Foreskin melanocyte (primary cell): ENCODE measurements at places on chromosomes 13 and 19.

- DNase-seq = no peak
Measured at GRCh38 chr19:18881491-18881890, 14.5 kb downstream of the CERS1 start.

- no peak for DNase-seq
Measured at GRCh38 chr13:33204130-33204927, 81.2 kb downstream of the STARD13 start.

DNA sequence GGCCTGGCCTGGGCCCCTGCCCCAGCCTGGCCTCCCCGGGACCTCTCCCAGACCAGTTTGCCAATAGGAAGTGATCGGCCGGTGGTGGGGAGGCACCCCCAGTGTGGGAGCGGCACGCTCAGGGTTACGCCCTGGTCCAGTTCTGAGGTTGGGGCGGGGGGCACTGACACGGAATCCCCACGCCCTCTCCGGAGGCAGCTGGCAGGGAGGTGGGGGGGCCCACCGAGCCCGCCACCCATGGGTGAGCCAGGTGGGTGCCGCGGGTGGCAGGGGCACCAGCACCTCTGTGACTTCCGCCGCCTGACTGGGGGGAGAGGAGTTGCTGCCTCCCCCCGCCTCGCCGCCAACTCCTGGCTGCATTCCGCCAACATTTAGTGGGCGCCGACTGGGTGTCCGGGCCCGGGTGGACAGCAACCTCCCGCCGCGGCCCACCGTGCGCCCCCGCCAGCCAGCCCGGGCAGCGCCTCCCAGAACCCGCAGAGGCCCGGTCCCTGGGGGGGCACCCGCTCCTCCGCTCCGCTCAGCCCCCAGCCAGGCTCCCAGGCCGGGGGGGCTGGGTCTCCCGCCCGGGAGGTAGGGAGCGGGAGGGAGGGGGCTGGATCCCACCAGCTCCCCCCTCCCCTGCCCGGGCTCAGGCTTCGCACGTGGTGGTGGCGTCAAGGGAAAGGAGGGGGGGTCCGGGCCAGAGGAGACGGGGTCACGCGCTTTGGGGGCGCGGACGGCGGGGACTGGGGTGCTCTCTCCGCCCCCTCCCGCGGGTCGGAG is 2.0 kb downstream of the ZBTB7A start:
- no peak for DNase-seq

- DNase-seq = peak; percentile 100
Measured at GRCh38 chr19:49869484-49870308, 2.3 kb upstream of the PNKP start.

DNA sequence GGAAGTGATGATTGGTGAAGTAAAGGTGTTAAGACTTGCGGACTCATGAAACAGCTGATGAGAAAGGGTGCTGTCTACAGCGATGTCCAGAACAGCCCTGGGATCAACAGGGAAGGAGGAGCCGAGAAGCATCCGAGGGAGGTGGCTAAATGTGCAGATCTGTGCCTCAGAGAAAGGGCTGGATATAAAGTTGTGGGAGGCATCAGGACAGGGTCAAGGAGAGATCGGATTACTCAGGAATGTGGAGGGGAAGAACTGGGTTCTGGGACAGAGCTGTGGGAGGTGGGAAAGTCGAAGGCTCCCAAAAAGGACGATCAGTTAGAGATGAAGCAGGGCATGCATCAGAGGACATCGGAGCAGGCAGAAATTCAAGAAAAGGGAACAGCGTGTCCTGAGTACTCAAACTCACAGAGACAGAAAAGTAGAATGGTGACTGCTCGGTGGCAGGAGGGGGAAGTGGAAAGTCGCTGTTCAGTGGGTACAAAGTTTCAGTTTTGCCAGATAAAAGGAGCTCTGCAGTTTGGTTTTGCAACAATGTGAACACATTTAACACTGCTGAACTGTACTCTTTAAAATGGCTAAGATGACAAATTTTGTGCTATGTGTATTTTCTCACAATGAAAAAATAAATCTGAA is 1.9 kb downstream of the SIGLEC14 start:
- DNase-seq = no peak

GRCh38 chr13:76160961-76161925 is 525.1 kb downstream of the LMO7 start:
- no peak for DNase-seq

- no peak for DNase-seq
Measured at GRCh38 chr13:27264648-27265047, 6.0 kb upstream of the RASL11A start.

GRCh38 chr19:10008184-10008765 is 2.0 kb downstream of the COL5A3 start:
- DNase-seq = no peak

DNA sequence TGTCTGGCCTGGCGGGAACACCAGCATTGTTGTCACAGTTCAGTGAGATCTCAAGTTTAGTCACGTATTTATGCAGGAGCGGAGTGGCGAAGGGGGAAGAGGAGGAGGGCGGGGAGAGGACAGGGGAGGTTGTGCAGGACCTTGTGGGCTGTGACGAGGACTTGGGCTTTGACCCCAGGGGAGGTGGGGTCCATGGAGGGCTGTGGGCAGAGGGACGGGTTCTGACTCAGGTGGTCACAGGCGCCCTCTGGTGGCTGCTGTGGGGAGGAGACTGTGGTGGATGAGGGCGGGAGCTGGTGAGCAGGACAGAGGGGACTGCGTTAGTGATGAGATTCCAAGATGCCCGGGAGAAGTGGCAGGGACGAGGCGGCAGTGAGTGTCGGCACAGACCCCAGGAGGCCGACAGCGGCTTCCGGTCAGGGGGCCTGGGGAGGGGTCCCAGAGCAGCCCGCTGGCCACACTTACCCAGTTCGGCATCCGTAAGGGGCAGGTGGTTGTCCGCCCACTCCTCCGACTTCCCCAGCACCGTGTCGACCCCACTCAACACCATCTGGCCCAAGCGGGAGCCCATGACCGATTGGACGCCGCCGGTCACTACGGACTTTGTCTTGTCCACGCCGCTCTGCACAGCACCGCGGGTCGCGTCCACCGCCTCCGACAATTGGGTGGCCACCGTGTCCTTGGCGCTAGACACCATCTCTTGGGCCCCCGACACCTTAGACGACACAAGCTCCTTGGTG is 15.7 kb downstream of the PLIN3 start:
- DNase-seq = peak; percentile 38

DNA sequence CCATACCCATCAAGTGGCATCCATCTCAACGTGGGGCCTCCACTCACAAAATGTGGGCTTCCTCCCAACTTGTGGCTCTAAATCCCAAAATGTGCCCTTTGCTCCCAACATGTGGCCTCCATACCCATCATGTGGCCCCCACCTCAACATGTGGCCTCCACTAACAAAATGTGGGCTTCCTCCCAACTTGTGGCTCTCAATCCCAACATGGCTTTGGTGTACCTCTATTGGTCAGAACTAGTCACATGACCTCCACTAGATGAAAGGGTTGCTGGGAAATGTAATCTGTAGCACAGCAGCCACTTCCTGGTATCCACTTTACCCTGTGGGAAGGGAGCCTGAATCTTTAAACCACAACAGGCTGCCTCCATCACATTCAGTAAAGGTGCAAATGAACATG is 10.1 kb upstream of the ACER1 start:
- no peak for DNase-seq

GRCh38 chr19:33226550-33227241 is 1.0 kb upstream of the SLC7A10 start:
- no peak for DNase-seq

GRCh38 chr19:41936416-41936850 is 8.2 kb upstream of the ERFL start:
- no peak for DNase-seq

- no peak for DNase-seq
Measured at GRCh38 chr19:5466072-5466471, 10.9 kb downstream of the ZNRF4 start.

DNA sequence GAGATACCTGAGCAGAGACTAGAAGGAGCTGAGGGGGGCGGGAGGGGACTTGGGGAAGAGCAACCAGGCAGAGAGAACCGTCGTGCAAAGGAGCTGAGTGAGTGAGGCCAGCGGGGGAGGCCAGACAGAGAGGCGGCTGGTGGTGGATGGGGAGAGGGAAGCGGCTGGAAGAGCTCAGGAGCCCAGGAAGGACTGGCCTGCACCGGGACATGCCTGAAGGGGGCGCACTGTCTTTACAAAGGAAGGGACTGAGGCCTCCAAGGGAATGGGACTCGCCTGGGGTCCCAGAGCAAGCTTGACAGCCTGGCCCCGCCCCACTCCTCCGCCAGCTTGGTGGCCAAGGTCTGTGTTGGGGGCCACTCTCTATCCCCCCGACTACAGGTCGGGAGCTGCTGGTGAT is 14.9 kb downstream of the ONECUT3 start:
- DNase-seq = no peak

- no peak for DNase-seq
Measured at GRCh38 chr19:38273499-38273898, 9.1 kb downstream of the SPINT2 start.

DNA sequence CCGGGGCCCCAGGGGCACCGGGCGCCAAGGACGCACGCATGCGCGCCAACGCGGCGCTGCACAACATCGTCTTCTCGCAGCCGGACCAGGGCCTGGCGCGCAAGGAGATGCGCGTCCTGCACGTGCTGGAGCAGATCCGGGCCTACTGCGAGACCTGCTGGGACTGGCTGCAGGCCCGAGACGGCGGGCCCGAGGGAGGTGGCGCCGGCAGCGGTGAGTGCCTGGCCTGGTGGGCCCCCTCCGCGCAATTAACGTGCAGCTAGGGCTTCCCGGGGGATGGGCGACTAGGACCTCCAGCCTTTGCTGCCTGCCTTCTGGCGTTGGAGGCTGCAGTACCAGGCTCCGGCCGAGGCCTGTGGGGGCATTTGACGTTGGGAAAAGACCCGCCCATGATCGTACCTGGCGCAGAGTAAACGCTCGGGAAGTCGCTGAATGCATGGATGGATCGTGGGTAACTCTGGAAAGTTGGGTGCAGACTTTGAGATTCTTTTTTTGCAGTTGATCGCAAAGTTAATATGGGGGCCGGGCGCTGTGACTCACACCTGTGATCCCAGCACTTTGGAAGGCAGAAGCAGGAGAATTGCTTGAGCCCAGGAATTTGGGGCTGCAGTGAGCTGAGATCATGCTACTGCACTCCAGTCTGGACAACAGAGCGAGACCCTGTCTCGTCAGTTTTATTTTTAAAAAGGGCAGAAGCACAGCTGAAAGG is 7.3 kb downstream of the APC2 start:
- DNase-seq = no peak

- DNase-seq = no peak
Measured at GRCh38 chr13:41587490-41587889, 130.1 kb downstream of the RGCC start.

- DNase-seq = no peak
Measured at GRCh38 chr13:97069050-97069815, 75.0 kb upstream of the OXGR1 start.

DNA sequence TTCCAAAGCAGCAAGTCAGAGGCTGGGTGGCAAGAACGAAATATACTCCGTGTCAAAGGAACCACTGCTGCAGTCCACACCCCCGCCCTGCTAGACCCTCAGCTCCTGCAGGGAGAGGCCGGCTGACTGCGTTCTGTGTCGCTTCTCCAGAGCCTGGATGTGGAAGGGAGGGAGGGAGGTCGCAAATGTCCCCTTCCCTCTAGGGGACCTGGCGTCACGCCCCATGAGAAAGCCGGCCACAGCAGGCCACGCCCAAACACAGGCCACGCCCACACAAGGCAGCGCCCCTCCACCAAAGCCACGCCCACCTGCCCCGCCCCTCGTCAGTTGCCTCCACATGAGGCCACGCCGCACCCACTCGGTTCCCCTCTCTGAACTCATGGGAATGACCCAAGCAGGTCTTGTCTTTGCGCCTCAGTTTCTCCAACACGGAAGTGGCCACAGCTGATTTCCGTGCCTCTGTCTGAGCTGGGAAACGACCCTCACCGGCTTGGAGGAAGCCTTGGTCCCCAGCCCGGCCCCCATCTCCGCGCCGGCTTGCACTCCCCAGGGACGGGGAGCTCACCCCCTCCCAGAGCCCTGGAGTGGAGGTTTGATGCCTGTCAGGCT is 38.4 kb upstream of the TCF3 start:
- no peak for DNase-seq

DNA sequence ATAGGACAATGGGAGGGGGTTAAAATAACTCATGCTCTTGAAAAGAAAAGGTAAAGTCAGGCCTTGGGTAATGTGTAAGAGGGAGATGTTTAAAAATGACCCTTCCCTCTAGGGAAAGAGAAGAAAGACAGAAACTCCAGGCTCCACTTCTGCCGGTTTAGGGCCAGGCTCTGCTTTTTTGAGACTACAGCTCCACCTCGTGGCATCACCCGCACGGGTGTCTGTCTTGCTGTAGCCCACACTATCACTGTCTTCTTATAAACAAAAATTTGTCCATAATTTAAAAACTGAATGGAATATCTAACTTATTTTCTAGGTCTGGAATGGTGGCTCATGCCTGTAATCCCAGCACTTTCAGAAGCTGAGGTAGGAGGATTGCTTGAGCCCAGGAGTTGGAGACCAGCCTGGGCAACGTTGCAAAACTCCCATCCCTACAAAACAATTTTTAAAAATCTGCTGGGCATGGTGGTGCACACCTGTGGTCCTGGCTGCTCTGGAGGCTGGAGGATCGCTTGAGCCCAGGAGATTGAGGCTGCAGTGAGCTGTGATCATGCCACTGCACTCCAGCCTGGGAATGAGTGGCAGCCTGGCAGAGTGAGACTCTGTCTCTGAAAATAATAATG is 65.1 kb upstream of the GTF3A start:
- DNase-seq = peak; percentile 28

DNA sequence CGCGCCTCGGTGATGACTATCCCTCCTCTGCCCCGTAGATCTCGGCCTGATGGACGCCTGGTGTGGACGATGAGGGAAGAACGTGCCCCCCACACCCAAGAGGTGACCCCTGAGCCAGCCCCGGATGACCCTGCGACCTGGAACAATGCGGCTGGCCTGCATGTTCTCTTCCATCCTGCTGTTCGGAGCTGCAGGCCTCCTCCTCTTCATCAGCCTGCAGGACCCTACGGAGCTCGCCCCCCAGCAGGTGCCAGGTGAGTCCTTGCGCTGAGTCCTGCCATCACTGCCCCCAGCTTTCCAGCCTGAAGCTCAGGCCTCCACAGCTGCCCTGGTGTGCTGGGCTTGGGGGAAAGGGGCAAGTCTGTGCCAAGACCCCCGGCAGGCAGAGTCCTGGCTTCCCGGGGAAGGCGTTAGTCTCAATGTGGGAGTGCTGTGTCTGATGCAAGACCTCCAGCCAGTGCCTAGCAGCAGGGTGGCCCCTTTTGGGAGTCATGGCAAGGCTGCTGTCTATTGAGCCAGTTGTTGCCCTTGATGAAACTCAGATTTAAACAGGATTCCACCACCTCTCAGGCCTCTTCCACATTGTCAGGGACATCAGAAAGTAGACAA is 67.5 kb downstream of the CHST8 start:
- no peak for DNase-seq

DNA sequence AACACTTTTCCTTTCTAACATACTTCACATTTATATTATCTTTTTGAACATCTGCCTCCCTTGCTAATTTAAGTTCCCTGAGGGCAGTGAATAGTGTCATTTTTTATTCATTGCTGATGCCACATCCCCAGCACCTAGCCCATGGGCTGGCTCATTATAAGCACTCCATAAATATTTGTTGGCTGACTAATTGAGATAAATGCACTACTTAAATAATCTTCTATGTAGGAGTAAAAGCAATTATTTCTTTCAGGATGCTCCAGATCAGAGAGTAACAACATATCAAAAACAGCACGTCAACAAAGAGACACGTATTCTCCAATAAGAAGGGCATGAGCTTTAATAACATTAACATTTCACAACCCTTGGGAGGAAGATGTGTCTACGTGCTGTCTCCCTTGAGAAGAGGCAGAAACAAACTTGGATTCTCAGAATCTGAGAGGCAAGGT is 228.2 kb downstream of the LHFPL6 start:
- DNase-seq = no peak
